ENCODE measurements at places on chromosomes 12 and 14.

DNA sequence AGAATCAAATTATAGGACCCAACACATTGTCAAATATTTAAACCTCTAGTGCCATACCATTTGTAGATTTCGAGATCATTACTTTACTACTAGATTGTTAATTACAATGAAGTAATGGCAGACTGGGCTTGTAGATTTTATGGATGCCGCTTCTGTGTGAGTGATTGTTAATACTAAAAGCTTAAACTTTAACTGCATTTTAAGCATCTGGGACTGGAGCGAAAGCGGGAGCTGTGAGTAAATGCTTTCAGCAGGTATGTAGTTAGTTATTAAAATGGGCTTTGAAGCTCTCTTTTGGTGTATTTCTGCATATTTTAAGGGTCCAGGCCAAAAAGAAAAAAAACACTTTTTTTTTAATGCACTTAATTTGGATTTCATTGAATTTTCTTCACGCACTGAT lies 519.3 kb downstream of the MED13L start:
- DNase-seq = no peak

GRCh38 chr12:107180272-107180671 lies 86.9 kb upstream of the CRY1 start:
- no peak for DNase-seq

- no peak for DNase-seq
Observed at GRCh38 chr12:101915841-101916240, 38.5 kb downstream of the DRAM1 start.

DNA sequence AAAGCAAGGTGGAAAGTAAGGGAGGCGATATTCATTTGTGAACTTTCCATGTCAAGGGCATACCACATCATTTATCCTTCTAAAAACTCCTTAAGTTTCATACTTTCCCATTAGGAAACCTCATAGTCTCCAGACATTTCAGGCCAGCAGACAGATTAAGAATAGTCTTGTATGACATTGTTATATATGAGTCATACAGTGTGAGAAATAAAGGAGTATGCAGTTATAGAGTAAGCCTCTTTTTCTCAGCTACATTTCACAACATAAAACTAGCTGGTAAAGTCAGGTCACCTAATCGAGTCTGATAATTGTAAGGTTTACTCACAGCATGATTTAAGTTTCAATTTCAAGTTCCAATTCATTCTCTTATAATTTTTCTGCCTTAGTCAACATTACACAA lies 164.3 kb downstream of the GRIP1 start:
- no peak for DNase-seq

DNA sequence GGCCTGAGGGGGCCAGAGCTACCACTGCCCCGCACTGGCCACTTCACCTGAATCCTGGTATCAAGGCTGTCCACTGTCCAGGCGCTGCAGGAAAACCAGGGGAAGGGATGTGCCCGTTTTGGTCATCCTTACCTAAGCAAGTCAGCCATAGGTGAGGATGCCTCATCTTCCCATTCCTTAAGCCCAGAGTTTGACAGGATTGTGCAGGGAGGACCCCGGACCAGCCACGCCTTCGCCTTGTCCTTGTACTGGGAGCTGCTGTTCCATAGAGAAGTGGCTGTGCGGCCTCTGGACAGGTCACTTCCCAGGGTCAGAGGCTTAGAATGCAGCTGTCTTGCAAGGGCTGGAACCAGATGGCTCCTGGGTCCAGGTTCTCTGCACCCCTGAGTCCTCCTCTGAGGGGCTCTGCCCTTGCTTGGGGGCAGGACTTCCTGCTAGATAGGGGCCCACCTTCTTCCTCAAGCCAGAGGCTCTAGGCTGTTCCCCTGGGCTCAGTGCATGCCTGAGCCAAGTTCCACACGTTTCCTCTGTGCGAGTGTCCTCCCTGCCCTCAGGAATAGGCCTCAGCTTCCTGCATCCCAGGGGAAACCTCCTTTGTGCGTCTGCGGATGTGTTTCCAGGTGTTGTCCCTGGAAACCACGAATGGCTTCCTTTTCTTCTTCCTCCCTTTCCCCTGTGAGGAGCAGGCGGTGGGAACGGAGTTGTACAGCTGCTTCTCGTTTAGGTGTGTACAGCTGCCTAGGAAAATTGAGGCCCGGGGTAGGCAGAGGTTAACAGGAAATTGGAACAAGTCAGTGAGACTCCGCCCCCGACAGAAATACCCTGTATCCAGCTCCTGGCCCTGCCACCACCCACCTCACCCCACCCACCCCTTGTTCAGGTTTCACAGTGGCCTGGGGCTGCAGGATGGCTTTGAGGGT lies 54.3 kb upstream of the RIN3 start:
- DNase-seq = no peak

DNA sequence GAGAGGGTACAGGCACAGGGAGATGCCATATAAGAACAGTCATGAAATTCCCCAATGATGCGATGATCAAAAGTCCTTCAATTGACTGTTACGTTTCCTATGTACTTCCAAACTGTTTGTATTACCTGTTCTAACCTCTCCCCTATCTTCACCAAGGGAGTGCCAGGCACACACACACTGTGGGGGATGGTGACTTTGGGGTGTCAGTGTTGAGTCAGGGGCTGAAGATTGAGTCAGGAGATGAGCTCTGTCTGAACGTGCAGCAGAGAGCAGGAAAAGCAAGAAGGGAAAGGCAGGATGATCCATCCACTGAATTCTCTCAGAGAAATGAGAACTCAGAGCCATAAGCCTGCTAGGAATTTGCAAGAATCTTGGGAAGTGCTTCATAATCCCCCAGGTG lies 153.4 kb downstream of the EFCAB11 start:
- DNase-seq = no peak

DNA sequence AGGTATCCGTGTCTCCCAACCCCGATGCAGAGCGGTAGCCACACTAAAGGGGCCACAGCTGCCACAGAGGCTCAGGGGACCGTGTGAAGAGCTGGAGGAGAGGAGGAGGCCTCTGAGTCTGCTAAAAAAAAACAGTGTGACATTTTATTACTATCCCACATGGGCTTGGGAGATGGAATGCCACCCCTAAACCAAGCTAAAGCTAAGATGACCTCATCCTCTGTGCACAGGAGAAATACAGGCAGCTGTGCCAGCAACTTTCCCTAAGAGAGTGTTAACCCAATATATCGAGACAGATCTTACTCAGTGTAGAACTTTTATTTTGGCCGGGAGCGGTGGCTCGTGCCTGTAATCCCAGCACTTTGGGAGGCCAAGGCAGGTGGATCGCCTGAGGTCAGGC lies 18.0 kb downstream of the BCL2L14 start:
- DNase-seq = no peak

DNA sequence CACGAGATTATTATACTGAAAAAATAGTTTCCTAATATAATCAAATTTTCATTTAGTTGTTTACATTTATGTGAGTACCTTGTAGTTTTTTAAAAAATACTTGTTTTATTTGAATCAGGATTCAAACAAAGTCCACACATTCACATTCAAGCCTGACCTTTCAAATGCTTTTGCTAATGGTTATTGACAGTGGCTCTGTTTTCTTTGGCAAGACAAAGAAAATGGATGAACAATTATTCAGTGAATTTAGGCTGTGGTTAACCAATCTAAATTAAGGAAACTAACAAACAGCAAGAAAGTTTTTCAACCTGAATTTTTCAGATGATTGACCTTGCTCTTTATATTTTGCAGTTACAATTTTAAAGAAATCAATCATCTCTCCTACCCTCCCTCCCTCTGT lies 9.7 kb downstream of the SLC4A8 start:
- no peak for DNase-seq

GRCh38 chr14:99183716-99184115 lies 88.3 kb downstream of the BCL11B start:
- no peak for DNase-seq

GRCh38 chr12:110117956-110118685 lies 6.0 kb upstream of the IFT81 start:
- DNase-seq = no peak

DNA sequence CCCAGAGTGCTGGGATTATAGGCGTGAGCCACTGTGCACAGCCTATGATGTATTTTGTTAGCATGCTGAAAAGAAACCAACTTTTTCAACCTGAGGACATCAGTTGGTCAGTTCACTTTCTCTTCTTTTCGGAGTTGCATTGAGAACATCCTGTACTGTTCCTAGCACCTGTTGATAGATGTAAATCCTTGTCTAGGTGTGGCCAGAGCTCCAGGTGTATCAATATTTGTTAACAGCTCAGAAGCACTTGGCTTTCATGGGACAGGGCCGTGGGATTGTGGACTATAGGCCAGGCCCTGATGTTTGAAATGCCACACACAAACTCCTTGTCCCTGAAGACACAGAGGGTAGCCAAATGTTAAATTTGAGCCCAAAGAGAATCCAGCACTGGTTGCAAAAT lies 14.9 kb downstream of the HCAR2 start:
- DNase-seq = no peak

- no peak for DNase-seq
Observed at GRCh38 chr14:93592786-93593185, 162.0 kb downstream of the UNC79 start.

GRCh38 chr14:68178282-68178681 lies 358.7 kb downstream of the RAD51B start:
- DNase-seq = no peak

DNA sequence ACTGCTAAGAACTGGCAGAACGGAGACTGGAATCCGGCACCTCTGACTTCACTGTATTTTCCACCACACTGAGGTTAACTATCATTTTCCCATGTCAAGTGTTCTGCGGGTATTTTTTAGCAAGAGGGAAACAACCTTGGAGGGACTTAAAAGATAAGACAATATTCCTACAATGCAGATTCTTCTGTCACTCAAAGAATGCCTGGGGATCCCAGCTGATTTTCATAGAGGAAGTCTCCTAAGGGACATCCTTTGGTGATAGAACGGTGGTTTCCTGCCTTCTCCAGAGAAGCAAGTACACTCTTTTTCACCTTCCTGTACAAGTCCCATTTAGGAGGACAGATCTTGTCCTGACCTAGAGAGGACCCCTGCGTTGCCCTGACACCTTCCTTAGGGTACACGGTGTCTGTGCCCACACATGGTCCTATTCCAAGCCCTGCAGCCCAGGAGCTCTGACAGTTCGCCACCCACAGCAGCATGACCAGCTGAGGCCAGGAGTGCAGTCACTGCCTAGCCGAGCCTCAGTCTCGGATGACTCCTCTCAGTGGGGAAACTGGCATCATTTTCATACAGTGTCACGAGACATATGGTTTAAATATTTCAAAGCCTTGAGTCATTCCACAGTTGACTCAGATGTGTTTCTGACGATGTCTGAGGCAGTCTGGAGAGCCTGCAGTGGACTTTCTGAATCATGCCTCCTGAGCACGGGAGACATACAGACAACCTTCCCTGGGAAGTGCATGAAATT lies 181.3 kb upstream of the FKBP4 start:
- DNase-seq = peak; percentile 82

- DNase-seq = no peak
Observed at GRCh38 chr14:101590616-101591015, 29.3 kb downstream of the DIO3 start.

DNA sequence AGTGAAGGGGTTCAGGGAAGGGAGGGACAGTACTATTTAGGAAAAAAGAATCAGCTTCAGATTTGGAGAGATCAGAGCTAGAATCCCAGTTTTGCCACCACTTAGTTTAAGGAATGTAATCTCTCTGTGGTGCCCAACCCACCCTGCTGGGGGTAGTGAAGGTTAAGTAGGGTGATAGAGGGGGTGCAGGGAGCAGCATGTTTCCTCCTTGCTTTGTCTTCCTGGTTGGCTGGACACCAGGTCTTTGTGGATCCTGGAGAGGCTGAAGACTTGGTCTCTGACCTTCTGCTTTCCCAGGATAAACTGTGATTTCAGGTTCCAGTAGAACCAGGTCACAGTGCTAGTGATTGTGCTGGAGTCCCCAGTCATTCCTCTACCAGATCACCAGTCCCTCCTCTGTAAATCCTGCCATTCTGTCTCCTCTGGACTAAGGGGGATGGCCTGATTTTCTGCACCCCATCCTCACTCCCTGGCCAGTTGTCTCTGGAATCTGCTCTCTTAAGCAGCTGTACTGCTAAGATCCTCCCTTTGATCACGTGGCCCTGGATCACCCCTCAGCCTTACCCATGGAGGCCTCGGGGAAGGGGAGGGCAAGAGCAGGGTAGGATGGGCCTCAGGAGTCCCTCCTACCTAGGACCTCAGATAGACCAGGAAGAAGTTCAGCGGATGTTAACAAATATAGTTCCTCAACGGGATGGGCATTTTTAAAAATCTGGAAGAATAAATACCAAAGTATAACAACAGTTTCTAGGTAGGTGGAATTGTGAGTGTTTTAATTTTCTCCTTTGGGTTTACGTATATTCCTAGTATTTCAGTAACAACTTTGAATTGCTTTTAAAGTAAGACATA lies 3.1 kb downstream of the MAP3K12 start:
- DNase-seq = peak; percentile 45

DNA sequence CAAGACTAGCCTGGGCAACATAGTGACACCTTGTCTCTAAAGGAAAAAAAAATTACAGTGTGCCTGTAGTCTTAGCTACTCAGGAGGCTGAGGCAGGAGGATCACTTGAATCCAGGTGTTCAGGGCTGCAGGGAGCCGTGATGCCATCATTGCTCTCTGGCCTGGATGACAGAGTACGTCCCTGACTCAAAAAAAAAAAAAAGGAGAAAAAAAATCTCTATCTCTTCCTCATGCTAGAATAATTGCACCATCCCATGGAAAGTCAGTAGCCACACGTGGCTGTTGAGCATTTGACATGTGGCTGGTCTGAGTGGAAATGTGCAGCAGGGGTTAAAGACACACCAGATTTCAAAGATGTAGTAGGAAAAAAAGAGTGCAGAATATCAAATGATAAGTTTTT lies 3.8 kb downstream of the RILPL1 start:
- DNase-seq = no peak

- no peak for DNase-seq
Observed at GRCh38 chr12:75660107-75660530, 148.7 kb upstream of the KRR1 start.

DNA sequence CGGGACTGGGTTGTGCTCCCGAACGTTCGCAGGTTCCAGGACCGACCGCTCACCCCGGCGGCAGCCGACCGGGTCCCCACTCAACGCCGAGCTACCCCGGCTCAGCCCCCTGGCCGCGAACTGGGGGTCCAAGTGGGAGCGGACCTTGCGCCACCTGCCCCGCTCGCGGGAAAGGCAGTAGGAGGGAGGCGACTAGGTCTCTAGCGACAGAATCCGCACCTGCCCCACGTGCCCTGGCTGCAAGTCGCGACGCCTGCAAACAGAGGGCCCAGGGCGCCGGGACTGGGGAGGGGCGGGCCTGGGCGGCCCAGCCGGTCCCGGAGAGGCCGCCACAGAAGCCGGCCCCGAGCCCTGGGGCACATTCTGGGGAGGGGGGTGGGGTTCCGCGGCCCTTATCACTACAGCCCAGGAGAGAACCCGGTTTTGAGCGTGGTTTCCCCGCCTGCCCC lies 239.2 kb upstream of the CPNE8 start:
- DNase-seq = no peak

GRCh38 chr12:60225216-60226000 lies 629.6 kb downstream of the SLC16A7 start:
- DNase-seq = no peak

- no peak for DNase-seq
Observed at GRCh38 chr12:1199700-1200099, 208.7 kb downstream of the ERC1 start.

GRCh38 chr14:50999726-51000125 lies 55.4 kb upstream of the PYGL start:
- no peak for DNase-seq

- no peak for DNase-seq
Observed at GRCh38 chr12:12425616-12426015, 68.7 kb downstream of the BORCS5 start.

Measured in H54 (cell line).